Activated naive CD4-positive, alpha-beta T cell treated with anti-CD3 and anti-CD28 coated beads, Interleukin-2, amount 50 U/mL, for 72 hours (primary cell): ENCODE measurements at places on chromosomes 1 and 21. TPM values are rescaled to one million over a fixed set of nuclear protein-coding genes. Genes with fewer than 3 reads are reported as not detected.

DNA sequence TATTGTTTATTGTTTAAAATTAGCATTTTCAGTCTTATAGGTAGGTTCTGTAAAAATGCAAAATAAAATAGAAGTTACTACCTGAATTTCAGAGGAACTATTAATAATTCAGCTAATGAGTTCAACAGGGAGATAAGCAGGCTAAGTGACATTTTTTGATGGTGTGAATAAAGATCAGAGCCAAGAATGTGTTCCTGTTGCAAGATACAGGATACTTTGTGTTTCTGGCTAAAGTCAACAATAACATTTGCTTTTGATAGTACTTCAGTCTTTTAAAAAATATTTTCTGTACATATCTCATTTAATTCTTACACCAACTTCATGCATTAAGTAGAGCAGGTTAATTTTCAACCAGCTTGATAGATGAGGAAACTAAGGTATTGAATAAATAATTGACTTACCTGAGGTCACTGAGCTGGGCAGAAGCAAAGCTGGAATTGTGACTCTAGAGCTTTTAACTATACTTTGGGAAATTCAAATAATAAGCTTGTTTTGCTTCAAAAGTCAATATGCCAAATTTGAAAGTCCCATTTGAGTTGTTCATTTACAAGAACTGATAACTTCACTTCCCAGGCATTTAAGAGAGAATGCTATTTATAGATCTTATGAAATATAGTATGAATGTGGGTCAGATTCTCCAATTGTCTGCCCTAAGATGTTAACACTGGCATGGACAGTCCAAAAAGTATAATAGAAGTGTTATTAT is 6.0 kb downstream of the GORAB start:
- no peak for DNase-seq

GRCh38 chr1:112673592-112674439 is 643 bp upstream of the MOV10 start:
- DNase-seq = no peak

Gene OR2L3
- total RNA-seq = not detected

Gene LIPI
- not detected for total RNA-seq

DNA sequence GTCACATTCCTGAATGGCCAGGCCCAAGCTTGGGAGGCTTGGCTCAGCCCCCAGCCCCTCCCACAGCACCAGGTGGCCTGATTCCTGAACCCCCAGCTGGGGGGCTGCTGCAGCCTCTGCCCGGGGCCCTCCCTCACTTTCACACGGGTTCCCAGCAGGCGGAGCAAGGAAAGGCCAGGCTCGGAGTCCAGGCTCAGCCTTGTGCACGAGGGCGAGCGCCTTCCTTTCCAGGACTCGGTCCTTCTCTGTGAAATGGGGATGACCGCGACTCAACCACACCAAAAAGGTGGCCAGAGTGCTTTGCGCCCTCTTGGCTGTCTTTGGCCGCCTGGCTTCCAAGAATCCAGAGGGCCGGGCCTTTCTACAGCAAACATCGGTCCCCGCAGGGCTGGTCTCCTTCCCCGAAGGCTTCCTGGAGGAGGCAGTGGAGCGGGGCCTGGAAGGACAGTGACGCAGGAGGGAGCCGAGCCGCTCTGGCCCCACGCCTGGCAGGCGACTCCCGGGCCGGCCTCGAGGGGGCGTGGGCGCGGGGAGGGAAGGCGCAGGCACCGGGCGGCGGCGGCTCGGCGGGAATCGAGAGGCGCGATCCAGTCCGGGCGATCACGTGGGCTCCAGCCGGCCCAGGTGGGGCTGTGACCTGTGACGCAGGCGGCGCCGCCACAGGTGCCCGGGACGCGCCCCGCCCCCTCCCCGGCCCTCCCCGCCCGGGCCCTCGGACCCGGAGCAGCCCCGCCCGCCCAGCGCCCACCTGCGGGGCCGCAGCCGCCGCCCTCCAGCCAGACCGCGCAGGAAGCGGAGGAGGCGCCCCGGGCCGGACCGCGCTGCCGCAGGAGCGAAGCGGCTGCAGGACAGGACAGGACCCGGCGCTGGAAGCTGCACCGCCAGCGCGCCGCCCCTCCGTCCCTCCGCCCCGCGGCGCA is at the start of gene ARHGEF16:
ARHGEF16 (plus strand) TSS at position 775 of the 920 bp plus-strand sequence. CDS start 8,420 bp downstream, outside the sequence.
- no peak for DNase-seq

Gene PROK1
- total RNA-seq = not detected
